ENCODE measurements at places on chromosomes 2 and 18.

- no peak for DNase-seq
Observed at GRCh38 chr18:13239171-13239956, 20.8 kb downstream of the LDLRAD4 start.

- no peak for DNase-seq
Observed at GRCh38 chr2:222689322-222689721, 17.9 kb downstream of the MOGAT1 start.

- DNase-seq: peak; percentile 45
Observed at GRCh38 chr2:197556456-197556855, 40.6 kb downstream of the MOB4 start.

- no peak for DNase-seq
Observed at GRCh38 chr2:174623690-174624089, 26.1 kb upstream of the WIPF1 start.

DNA sequence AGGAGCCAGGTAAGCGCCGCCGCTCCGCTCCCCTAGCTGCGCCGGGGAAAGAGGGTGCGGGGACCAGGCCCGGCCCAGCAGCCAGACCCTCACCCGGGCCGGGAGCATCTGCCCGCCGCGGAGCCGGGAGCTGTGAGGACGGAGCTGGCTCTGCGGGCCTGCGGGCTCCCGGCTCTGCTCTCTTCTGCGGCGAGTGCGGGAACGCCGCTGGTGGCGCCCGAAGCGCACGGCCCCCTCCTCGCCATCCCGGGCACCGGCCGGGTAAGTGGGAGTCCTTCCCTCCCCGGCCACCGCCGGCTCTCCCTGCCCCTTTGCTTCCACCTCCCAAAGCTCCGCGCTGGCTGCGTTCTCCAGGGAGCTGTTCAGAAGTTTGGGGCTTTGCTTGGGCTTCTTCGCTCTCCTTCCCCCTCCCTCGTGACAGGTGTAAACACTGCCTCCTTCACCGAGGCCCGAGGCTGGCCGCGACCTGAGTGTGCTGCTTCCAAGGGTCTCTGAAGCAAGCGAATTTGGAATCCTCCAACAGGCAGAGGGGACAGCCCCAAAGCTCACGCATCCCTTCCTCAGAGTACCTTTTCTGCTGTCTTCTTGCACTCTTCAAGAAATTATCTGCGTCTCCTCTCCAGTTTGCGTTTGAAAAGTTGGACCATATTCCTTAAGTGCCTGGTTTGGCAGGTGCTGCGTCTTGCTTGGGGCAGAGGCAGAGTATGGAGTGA, 632 bp downstream of the AFTPH start:
- peak; percentile 1 for DNase-seq

GRCh38 chr2:29060441-29060840, 13.9 kb downstream of the PCARE start:
- no peak for DNase-seq
